ENCODE measurements at places on chromosomes 6 and 20. TPM values are rescaled to one million over a fixed set of nuclear protein-coding genes. Genes with fewer than 3 reads are reported as not detected.
A peak's percentile ranks its signal among the peaks of the same experiment; 100 is the strongest.

- no peaks in the 10 kb centered on the region for H3K4me1 ChIP-seq
- no peaks in the 10 kb centered on the region for H3K27me3 ChIP-seq
- no peak for DNase-seq
These were observed 16.7 kb downstream of the HSPA12B start for GRCh38 chr20:3749087-3749688.

GRCh38 chr6:73078333-73078862 is 146.9 kb downstream of the KHDC1L start:
- no peaks in the 10 kb centered on the region for H3K36me3 ChIP-seq
- H3K27ac ChIP-seq: peak overlapping the region; percentile 100
- H3K27me3 ChIP-seq: no peaks in the 10 kb centered on the region
- peak; percentile 55 for DNase-seq
- peak overlapping the region; percentile 29 for H3K4me3 ChIP-seq
- H3K4me1 ChIP-seq: peaks cover 66% of the 10 kb centered on the region

The RBPJL gene
- total RNA-seq: not detected

The RAB23 gene
- 11.2 TPM for total RNA-seq

Data from PC-3 (cell line).